NCI-H187 (cell line): ENCODE measurements at places on chromosomes 6 and 20.

- no peak for DNase-seq
These were observed 5.4 kb upstream of the ZNF217 start for GRCh38 chr20:53599044-53599362.

GRCh38 chr6:82893889-82894652 lies 171.6 kb downstream of the UBE3D start:
- DNase-seq, result no peak

DNA sequence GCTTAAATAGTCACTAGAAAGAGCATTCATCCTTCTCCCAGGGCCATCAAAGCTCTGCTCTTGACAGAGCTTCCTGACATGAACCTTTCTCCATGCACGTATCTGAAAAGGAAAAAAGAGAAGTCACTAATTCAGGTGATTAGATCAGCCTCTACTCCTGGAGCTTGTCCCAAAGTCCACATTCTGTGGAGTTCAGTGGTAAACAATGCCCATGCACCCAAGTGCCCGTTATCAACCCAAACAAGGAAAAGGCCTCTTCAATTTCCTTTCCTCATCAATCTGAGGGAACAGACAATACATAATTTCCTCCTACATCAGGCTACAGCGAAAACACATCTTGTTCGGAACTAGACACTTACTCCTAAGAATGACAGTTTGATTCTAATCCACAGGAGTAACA lies 129.2 kb upstream of the PCSK2 start:
- no peak for DNase-seq

DNA sequence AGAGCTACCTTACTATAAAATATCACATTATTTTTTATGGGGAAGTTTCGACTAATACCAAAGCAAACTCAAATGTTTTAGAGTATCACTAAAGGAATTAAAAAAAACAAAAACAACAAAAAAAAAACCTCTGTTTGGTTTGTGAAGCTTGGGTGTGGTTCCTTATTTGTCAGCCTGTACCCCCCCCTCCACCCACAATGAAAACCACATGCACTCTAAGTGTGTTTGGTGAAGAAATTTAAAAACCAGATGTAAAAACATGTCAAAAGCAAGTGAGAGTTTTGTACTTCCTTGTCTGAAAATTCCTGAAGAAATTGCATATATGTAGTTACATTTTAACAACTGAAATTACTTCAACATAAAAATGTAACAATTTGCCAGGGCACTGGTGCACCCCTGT lies 3.1 kb downstream of the STK38 start:
- DNase-seq, result no peak

GRCh38 chr20:63775096-63775978 lies 35.8 kb downstream of the SLC2A4RG start:
- DNase-seq, result no peak

- no peak for DNase-seq
These were observed 1.0 kb upstream of the RIPOR2 start for GRCh38 chr6:24936641-24937317.

GRCh38 chr6:117927866-117928265 lies 20.8 kb downstream of the SLC35F1 start:
- DNase-seq, result no peak

GRCh38 chr6:13141387-13141786 lies 186.9 kb downstream of the TBC1D7 start:
- no peak for DNase-seq

GRCh38 chr6:130189531-130190397 lies 33.0 kb downstream of the SAMD3 start:
- DNase-seq, result no peak

DNA sequence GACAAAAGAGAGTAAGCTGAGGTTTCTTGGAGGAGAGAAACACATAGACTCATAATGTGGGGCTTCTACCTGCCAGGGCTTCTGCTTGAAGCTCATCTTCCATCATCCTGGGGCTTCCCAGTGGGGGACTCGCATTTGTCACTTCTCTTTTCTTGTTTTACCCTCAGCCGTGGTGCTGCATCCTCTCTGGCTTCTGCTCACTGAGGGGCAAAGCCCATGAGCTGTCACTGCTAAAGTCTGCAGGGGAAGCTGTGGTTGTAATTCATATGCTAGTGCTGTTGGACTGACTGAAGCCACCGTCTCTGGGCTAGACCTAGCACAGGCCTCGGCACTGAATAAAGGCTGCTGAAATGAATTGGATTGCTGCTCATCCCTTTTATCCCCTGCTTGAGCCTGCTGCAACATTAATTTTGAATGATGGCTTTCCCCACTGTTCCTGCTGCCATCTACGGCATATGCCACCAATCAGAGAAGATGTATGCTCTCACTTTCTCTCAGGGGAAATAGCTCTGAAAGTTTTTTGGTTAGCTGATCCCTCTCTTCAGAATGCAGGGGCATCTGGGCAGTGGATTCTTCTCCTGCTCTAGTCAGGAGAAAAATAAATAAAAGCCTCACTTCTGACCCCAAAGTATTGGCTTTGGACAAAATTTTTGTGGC lies 568.4 kb upstream of the MAP3K7 start:
- DNase-seq, result no peak

DNA sequence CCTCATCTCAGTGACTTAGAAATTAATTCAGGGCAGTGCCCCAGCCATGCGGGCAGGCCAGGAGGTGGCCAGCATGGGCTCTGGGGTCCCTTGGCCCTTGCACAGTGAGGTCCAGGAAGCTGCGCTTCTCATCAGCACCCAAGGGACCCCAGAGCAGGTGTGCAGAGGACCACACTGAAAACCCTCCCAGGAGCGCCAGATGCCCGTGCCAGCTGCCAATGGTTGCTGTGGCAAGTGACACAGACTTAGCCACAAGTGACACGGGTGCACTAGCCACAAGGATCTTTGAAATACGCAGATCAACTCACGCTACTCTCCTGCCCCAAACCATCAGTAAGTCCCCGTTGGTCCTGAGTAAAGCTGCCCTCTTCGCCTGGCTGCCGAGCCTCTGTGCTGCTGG lies 88.1 kb downstream of the ERMARD start:
- no peak for DNase-seq

GRCh38 chr6:32460528-32460927 lies 20.8 kb downstream of the HLA-DRA start:
- DNase-seq, result no peak

DNA sequence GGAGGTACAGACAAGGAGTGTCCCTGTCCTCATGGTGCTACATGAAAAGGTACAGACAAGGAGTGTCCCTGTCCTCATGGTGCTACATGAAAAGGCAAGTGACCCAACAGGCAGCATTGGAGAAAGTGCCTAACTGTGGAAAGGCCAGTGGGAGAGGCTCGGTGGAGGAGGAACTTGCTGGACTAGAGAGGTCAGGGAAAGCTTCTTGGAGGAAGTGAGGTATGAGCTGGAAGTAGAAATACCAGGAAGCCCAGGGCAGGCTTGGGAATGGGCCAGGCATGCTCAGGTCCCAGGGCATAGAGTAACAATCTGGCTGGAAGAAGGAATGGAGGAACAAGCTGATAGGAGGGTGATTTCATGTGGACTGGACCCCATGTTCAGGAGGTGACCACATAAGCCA lies 59.8 kb upstream of the FNDC1 start:
- DNase-seq, result no peak

GRCh38 chr6:52013035-52013434 lies 74.4 kb downstream of the PKHD1 start:
- DNase-seq, result no peak

GRCh38 chr20:17843246-17844132 lies 125.1 kb downstream of the SNX5 start:
- DNase-seq, result no peak

DNA sequence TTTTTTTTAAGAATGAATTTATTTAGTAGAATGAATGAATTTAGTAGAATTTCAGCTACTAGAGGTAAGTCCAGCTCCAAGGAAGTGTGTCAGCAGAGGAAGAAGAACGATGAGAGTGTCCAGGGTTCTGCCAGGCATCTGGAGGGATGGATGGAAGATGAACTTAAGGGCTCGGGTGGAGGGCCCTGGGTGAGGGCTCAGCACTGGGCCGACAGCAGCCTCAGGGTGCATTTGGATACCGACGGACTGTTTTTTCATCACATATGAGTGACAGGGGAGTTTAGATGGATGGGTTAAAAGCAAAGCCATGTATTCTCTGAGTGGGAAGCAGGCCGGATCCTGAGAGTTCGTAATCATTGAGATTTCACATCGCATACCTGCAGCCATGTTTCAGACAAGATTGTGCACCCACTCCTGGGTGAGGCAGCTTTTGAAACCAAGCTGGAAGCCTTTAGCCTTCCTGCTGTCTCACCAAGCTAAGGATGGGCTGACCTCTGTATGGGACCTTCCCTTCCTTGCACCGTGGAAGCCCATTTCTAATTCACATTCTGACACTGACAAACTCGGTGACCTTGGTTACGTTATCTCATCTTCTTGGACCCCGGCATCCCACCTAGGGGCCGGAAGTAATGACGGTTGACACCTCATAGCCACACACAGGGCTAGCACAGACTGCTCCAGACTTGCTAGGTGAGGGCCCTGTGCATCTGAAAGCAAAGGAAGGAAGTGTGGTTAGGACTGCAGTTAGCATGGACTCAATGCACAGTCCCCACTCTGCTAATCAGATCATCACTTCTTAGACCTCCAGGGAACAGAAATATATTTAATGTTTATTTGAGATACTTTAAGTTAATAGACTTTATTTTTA lies 228.5 kb downstream of the SLC24A3 start:
- no peak for DNase-seq

DNA sequence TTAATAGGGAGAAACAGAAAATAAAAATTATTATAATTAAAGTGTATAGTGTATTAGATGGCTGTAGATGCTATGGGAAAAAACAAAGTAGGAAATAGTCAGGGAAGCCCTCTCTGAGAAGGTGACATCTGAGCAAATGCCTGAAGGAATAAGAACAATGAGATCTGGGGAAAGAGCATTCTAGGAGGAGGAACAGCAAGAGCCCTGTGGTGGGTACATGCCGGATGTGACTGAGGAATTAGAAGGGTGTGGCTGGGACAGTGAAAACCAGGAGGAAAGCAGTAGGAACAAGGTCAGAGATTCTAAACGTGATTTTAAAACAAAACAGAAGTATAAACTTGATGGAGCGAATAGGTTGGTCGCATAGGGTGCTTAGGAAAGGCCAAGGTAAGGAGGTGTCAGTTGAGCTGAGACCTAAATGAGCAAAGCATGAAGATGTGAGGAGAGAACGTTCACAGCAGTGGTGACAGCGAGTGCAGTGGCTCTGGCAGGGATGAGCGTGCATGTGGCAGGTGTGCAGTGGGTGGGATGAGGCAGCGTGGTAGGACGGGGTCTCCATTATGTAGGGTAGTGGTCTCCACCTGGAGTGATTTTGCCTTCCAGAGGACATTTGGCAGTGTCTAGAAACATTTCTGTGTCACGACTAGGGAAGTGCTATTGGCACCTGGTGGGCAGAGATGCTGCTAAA lies 97.1 kb upstream of the MRPS10 start:
- no peak for DNase-seq

GRCh38 chr20:43658069-43658722 lies 8.7 kb upstream of the MYBL2 start:
- DNase-seq, result no peak

DNA sequence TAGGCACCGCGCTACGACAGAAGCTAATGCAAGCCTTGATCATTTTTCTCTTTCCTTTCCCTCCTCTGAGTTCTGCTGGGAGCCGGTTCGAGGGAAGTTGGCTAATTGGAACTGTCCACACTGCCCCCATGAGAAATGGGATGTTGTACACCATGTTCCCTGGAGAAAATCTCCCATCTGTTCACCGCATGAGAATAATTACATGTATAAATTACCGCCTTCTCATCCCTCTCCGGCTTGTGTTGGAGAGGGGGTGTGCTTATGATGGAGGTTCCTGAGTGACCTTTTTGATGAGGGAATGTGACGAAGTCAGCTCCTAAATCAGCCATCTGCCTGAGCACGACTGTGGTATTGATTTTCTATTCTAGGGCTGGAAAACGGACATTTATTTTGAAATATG lies 320.2 kb upstream of the SULF2 start:
- DNase-seq, result no peak
